T-helper 9 cell (primary cell): ENCODE measurements at places on chromosomes 11 and 22.

DNA sequence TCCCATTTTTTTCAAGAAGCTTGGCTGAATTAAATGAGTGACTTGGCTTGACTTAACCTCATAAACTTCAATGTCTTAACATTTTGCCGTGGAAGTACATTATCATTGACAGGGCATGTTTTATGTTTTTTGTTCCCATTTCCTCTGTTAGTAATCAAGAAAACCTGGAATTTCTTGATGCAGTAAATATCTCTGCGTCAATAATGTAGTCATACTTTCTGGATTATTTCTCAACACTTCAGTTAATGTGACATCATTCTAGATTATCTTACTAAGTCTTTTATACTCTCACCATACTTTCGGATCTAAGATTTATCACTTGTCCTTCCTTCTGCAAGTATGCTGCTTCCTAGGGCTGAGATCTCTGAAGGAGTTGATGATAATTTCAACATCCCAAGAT, 58.6 kb upstream of the PGR start:
- no peak for DNase-seq

GRCh38 chr11:95891423-95892170, 32.3 kb downstream of the MTMR2 start:
- no peak for DNase-seq

DNA sequence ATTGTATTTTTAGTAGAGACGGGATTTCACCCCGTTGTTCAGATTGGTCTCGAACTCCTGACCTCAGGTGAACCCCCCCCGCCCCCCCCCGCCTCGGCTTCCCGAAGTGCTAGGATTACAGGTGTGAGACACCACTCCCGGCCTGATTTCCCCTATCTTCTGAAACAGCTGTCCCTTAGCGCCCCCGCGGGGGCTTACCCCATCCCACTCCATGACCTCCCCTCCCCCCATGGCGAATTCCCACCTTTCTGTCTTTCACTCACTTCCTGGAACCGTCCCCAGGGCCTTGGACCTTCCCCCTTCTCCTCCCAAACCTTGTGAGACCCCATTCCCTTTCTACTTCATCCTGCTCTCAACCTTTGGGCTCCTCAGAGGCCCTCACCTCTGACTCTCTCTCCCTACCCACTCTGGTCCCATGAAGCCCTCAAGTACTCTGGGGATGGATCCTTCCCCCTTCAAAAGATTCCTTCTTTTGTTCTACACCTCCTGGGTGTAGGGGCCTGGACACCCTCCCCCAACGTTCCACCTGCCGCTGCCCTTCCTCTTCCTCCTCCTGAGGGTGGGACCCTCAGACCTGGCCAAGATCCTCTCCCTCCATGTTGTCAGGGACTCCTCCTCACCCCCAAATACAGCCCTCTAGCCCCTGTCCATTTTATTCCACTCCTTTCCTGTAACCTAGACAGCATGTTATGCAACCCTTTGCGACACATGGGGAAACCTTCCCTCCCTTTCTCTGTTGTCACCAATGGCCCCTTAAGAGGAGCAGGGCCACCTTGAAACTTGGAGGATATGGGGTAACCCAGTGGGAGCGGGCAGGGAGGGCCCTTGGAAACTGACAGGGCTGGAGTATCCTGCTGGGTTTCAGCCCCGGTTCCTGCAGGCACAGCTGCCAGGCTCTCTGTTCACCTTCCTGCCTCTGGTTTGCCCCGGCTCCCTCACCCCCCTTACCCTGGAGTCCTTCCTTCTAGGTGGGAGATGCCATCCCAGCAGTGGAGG, 1.1 kb downstream of the PRDX5 start:
- no peak for DNase-seq

- no peak for DNase-seq
Measured at GRCh38 chr11:74347381-74347780, 35.9 kb upstream of the P4HA3 start.

- DNase-seq = no peak
Measured at GRCh38 chr11:131810541-131810940, 440.1 kb downstream of the NTM start.

DNA sequence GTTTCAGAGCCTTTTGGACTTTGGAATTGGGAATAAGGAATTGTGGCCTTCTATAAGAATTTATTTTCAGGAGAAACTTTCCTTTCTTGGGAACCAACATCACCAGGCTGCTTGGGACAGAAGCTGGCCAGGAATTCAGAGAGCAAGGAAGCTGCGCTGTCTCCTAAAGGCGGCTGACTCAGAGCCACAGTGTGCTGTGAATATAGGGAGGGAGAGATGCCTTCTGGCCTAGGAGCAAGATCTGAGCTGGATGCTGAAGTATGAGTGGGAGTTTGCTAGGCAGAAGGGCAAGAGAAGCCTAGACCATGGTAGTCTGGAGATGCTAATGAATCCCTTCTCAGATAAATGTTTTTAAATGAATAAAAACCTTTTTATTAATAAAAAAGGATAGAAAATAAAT, 213.7 kb upstream of the TBCEL start:
- no peak for DNase-seq

DNA sequence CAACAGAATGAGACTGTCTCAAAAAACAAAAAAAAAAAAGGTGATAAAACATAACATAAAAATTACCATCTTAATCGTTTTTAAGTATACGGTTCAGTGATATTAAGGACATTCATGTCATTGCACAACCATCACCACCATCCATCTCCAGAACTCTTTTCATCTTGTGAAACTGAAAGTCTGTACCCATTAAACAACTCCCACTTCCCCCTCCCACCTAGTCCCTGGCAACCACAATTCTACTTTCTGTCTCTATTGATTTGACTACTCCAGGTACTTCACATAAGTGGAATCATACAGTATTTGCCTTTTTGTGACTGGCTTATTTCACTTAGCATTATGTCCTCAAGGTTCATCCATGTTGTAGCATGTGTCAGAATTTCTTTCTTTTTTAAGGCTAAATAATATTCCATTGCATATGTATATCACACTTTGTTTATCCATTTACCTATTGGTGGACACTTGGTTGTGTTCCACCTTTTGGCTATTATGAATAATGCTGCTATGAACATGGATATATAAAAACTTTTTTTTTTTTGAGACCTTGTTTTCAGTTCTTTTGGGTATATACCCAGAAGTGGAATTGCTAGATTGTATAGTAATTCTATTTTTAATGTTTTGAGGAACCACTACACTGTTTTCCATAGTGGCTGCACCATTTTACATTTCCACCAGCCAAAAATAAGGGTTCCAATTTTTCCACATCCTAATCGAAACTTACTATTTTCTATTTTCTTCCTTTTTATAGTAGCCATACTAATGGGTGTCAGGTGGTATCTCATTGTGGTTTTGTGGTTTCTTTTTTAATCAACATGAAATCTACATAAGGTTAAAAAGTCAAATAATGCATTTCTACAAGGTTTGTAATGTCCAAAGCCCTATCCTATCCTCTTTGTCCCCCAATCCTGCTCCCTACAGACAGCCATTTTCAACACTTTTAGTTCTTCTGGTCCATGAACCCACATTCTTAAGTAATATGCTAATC, 23.4 kb upstream of the PIK3C2A start:
- no peak for DNase-seq

DNA sequence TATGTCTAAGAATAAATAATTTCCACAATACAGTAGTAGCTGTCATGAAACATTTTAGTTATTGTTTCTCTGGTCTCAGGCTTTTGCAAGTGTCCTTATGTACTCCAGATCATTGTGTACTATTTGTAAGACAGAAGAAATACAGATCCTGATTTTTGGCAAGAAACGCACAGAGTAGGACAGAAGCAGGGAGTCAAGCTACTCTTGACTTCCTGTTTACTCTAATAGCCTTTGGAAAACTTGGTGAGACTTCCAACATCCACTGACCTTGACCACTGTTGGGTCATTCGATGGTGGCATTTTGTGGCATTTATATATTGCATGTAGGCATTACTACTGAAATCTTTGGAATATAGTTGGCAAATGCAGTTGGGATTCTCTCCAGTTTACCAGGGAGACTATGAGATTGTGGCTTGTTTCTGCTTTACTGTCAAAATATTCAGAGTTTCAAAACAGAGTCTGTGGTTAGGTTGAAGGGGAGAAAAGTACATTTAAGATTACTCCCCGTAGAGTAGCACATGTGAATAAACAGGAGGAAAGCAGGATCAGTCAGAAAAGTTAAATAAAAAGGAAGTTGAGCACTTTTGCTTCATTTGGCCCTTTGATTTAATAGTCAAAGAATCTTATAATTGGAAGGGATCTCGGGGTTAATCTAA, 726.1 kb upstream of the CCDC90B start:
- no peak for DNase-seq

GRCh38 chr11:47257517-47258316, at the start of gene NR1H3:
Gene NR1H3, plus strand, starts transcription at chr11:47257996. Its CDS starts 1,221 bp downstream, at chr11:47259217.
- DNase-seq = no peak

- no peak for DNase-seq
Measured at GRCh38 chr22:50186761-50187523, 1.2 kb downstream of the TRABD start.

DNA sequence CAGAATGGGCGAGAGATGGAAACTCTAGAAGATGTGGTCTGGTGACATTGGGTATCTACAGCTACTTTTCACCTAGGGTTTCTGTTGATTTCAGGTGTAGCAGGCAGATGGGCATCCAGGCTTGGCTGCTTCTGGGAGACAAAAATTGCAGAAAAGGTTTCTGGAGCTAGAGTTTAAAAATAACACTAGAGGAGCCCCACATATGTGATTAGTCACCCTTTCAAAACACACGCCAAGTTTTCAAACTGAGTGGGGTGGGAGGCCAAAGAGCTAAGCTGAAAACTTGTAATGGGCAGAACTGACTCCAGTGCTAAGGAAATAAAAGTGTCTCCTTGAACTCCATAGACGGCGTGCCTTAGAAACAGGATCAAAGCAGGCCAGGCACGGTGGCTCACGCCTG, 80.8 kb downstream of the GRK3 start:
- DNase-seq = no peak

DNA sequence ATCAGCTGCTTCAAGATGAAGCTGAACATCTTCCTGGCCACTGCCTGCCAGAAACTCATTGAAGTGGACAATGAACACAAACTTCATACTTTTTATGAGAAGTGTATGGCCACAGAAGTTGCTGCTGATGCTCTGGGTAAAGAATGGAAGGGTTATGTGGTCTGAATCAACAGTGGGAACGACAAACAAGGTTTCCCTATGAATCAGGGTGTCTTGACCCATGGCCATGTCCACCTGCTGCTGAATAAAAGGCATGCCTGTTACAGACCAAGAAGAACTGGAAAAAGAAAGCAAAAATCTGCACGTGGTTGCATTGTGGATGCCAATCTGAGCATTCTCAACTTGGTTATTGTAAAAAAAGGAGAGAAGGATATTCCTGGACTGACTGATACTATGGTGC, 22.2 kb upstream of the BIRC3 start:
- DNase-seq = no peak

- DNase-seq = peak; percentile 51
Measured at GRCh38 chr11:66883016-66883965, 26.4 kb downstream of the LRFN4 start.

GRCh38 chr22:32799496-32799895, 2.0 kb upstream of the TIMP3 start:
- no peak for DNase-seq

GRCh38 chr22:18087350-18087855, 9.6 kb downstream of the PEX26 start:
- no peak for DNase-seq

GRCh38 chr22:49692499-49693225, 135.0 kb downstream of the BRD1 start:
- DNase-seq = no peak

- DNase-seq = no peak
Measured at GRCh38 chr11:32069361-32070058, 21.4 kb upstream of the RCN1 start.

DNA sequence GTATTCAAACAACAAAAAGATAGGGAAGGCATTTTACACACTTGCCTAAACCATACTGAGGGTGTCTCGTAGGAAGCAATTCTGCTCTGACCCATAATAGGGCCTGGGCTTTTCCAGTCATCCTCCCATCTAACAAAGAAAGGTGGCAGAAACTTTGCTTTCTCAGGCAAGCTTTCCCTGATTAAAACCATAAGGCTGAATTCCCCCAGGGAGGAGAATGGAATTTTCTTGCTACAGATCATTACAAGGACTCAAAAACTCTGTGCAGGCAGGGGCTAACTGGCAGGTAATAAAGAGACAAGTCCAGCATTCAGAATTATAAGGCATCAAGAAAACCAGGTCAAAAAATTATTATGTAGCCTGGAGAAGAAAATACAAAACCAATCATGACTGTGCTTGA, 90.4 kb downstream of the RBFOX2 start:
- no peak for DNase-seq

GRCh38 chr11:86941871-86942599, 13.2 kb downstream of the FZD4 start:
- no peak for DNase-seq

DNA sequence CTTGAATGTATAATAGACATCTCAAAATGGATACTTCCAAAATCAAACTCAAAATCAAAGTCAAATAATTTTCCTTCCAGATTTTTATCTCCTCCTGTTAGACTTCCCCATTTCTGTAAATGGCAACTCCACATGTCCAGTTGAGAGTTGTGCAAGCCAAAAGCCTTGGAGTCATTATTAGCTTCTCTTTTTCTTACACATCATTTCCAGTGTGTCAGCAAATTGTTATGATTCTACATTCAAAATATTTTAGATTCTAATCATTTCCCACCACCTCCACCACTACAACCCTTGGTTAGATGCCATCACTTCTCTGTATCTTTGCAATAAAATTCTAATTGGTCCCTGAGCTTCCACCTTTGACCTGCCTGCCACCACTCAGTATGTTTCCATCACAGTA, 155.7 kb downstream of the CNTN5 start:
- no peak for DNase-seq

GRCh38 chr22:43392385-43392989, 19.3 kb upstream of the MPPED1 start:
- DNase-seq = no peak

DNA sequence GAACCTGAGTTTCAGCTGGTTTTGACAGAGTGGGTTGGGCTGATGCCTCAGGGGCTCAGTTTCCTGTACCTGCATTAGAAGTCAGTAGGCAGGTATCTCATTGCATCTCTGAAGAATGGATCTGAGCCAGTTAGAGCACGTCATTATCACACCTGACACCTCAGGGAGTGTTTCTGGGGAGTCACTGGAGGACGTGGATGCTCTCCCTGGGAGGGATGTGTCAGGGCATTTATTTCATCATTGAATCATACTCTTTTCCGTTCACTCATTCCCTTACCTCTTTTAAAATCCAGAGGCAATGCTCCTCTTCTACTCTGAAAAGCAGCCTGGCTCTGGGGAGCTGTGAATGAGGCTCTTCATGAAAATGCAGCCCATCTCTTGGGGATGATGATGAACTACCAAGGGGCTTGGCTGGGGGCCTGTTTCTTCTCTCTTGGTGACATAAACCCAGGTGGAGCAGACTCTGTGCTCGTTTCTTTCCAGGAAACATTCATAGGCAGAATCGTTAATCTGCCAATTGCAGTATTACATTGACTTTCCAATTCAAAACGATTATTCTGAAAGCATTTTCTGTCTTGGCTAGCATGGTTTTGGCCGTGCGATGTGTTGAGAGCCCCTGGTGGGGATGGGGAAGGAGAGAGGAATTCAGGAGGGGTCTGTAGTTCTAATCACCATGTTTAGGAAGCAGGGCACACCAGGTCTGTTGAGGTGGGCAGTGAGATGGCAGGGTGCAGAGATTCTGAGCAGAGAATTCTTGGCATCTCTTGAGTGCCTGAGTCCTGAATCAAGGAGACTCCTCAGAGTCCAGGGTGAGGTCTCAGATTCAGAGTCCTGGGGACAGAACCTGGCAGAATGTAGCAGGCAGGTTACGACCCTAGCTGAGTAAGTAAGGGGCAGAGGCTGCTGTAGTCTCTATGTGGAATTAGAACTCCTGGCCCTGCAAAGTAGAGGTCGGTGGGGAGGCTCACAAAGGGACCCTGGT, 12.6 kb downstream of the PARVA start:
- no peak for DNase-seq

- no peak for DNase-seq
Measured at GRCh38 chr11:119816660-119817059, 87.7 kb upstream of the NECTIN1 start.
